ENCODE measurements at places on chromosomes 1 and 21.

DNA sequence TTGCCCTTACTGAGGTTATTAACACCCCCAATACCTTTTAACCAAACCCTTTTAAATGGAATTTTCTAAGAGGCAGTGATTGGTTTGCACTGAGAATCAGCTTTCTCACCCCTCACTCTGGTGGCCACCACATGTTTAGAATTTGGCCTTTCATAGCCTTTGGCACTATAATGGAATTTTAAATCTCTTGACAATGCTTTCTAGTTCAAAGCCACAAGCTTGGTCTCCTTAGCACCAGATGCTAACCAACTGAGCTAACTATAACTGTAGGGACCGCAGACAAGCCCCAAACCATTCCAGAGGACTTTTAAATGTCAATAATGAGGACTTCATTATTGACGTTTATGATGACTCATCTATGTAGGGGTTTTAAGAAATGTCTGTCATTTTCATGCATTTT is 238.7 kb upstream of the SNX7 start:
- DNase-seq = peak; percentile 50

DNA sequence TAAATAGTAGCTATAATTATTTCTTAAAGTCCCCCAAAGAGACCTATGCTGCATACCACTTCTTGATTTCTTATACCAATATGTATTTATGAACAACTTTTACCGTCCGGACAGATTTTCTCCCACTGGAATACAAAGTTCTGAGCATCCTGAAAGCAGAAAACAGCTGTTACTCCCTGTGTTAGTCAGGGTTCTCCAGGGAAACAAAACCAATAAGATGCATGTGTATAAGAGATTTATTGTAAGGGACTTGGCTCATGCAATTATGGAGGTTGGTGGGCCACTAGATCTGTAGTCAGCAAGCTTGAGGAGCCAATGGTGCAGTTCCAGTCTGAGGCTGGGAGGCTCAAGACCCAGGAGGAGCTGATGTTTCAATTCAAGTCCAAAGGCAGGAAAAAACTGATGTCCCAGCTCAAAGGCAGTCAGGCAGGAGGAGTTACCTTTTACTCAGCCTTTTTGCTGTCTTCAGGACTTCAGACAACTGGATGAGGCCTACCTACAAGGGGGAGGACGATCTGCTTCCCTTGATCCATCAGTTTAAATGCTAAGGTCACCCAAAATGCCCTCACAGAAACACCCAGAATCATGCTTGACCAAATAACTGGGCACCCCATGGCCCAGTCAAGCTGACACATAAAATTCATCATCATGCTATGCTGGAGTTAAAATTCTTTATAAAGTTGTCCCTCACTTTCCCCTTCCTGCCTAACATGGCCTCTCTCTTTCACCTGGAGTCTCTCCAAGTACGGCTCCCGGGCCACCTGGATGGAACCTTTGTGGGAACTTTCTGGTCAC is 24.3 kb upstream of the ATF3 start:
- DNase-seq = no peak

GRCh38 chr1:89608319-89608983 is 24.5 kb upstream of the LRRC8C start:
- DNase-seq = no peak

- DNase-seq = peak; percentile 28
These were observed 9.8 kb downstream of the RGS8 start for GRCh38 chr1:182674346-182675246.

DNA sequence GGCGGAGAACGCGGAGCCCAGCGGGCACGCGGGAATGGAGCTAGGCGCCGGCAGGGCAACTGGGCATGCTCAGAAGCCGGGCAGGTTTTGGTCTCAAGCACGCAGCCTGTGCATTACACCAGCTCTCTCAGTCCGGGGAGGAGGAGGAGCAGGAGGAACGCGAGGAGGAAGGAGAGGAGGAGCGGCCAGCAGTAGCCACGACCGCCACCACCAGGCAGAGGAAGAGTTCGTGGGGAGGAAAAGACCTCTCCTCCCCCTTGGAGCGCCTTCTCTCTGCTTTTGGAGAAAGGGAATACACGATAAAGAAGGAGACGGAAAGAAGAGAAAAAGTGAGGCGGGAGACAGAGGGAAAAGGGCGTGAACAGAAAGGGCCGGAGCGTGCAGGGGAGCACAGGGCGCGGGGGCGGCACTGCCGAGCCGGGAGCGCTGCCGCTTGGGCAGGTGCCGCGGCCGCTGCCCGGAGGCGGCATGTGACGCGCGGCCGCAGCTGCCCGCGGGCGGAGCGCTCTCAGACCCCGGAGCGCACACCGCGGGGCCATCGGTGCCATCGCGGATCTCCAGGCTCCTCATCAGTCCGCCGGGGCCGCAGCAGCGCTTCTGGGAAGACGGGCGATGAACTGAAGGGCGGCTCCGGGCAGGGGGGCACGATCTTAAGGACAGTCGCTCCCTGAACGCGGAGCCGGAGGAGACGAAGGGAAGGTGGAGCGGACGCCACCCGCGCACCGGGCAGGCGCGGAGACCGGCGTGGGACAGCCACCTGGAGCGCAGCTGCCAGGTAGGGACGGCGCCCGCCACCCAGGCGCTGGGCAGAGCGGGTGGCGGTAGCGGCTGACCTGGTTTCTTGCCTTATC is at the start of gene CHRM3:
Gene CHRM3, plus strand, starts transcription at position 116 of the 851 bp plus-strand sequence. CDS start 520,884 bp downstream, outside the sequence.
- DNase-seq = no peak

GRCh38 chr1:102500758-102501157 is 504.0 kb upstream of the OLFM3 start:
- no peak for DNase-seq

DNA sequence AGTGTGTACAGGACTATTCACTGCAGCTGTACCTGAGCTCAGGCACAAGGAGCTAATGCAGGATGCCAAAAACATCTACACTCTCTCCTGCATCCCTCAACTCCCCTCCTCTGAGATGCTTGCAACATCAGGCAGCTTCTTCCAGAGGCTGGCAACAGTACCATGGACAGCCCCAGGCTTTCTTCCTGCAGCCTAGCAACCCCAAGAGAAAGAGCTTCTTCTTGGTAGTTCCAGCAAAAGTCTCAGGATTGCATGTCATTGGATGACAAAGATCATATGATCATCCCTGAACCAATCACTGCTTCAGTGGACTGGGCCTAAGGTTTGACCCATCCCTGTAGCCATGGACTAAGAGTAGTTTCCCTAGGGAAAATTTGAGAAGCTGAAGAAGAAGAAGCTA is 46.7 kb downstream of the CAMK2N1 start:
- DNase-seq = peak; percentile 58

GRCh38 chr1:209616366-209617046 is 33.0 kb downstream of the CAMK1G start:
- no peak for DNase-seq

DNA sequence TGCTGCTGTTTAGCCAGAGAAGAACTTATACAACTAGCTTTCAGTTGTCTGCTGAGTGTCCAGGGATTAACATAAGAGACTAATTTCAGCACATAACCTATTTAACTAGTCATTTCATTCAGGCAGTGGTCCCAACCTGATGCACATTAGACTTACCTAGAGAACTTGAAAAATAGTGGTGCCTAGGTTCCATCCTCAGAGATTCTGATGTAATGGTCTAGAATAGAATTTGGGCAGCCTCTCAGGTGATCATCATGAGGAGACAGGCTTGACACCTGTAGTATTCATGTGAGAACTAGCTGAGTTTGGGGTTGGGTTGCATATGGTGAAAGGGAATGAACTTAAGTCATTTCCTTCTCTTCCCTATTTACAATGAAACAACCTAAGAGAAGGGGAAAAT is 24.8 kb downstream of the CNST start:
- no peak for DNase-seq

- DNase-seq = no peak
These were observed 255.2 kb downstream of the COL11A1 start for GRCh38 chr1:102853136-102853535.
